Glomerular endothelial cell (primary cell): ENCODE measurements at places on chromosomes 3 and 15. TPM values are rescaled to one million over a fixed set of nuclear protein-coding genes. Genes with fewer than 3 reads are reported as not detected.

Gene C3orf22
- not detected in 2 replicates for total RNA-seq

Gene FETUB
- total RNA-seq = not detected in 2 replicates

Gene CHST13
- not detected in 2 replicates for total RNA-seq

Gene MEIS2
- 103 and 119 TPM in 2 replicates for total RNA-seq

Gene CYP8B1
- total RNA-seq = not detected in 2 replicates

Gene LOXL1
- 35.5 and 37.7 TPM in 2 replicates for total RNA-seq

Gene MINAR1
- 0.29 and 1.5 TPM in 2 replicates for total RNA-seq

Gene EFCC1
- 1.8 and 3.0 TPM in 2 replicates for total RNA-seq

Gene CMTM7
- 83.0 and 104 TPM in 2 replicates for total RNA-seq

Gene DNAJA4
- total RNA-seq = 10.2 and 12.2 TPM in 2 replicates

Gene SLC28A1
- total RNA-seq = not detected in 2 replicates

Gene WDR93
- total RNA-seq = not detected in 2 replicates

Gene PIERCE2
- 0.29 and 2.0 TPM in 2 replicates for total RNA-seq

- DNase-seq = no peak
Measured at GRCh38 chr3:127736801-127737539, 64.2 kb downstream of the ABTB1 start.

DNA sequence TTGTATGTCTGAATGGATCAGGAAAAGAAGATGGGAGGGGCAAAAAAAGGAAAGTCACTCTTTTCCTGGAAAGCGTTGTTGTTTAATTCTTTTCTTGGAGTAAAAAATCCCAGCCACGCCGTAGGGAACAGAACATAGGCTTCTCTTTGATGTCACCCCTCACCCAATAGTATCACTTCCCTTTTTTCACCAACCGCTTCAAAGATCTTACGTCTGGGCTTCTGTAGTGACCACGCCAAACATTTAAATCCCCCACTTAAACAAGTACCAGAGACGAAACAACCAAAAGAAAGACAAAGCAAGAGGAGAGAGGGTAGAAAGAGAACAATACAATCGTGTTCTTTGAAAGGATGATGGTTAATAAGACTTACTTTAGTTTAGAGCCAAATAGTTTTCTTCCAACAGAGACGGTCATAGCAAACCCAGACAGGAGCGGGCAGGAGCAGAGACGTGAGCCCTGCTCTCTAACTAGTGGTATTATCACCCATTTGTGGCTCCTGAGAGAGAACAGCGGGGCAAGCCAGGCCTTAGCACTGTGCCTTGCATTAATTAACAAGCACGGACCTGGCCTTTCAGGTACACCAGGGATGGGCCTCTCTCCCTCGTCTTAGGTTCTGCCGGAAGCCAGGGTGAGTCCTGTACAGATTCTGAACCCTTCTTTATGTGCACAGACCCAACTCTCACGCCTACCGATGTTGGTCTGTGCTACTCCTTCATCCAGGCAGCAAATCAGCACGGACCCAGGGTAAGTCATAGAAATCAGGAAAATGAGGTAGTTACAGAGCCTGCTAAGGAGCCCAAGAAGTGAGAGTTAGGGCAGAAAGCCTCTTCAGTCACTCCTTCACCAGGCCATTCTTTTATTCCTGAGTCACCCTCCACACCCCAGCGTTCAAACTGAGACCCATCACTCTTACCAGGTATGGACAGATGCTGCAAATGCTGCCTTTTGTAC, 28.2 kb upstream of the BCL6 start:
- DNase-seq = no peak

GRCh38 chr3:160784853-160785252, 28.8 kb downstream of the PPM1L start:
- DNase-seq = no peak

- no peak for DNase-seq
Measured at GRCh38 chr3:45992821-45993221, 2.8 kb downstream of the FYCO1 start.

DNA sequence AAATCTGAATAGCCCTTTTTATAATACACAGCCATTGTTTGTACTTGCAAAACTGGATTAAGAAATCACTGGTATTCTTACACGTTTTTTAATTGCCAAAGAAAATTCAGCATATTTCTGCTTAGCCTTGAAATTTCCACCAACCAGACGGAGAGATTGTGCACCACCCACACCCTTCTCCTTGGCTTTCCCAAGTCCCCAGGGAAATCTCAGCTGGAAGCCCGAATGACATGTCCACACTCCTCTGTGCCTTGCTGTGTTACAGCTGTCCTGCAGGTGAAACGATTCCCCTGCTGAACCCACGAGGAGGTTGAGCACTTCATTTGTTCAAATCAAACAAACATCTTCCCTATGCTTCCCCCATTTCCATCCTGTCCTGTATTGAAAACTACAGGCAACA, 49.6 kb upstream of the PPARG start:
- no peak for DNase-seq

- no peak for DNase-seq
Measured at GRCh38 chr15:44308889-44309288, 20.4 kb downstream of the GOLM2 start.

- DNase-seq = no peak
Measured at GRCh38 chr3:17260257-17260656, 375.5 kb downstream of the PLCL2 start.

DNA sequence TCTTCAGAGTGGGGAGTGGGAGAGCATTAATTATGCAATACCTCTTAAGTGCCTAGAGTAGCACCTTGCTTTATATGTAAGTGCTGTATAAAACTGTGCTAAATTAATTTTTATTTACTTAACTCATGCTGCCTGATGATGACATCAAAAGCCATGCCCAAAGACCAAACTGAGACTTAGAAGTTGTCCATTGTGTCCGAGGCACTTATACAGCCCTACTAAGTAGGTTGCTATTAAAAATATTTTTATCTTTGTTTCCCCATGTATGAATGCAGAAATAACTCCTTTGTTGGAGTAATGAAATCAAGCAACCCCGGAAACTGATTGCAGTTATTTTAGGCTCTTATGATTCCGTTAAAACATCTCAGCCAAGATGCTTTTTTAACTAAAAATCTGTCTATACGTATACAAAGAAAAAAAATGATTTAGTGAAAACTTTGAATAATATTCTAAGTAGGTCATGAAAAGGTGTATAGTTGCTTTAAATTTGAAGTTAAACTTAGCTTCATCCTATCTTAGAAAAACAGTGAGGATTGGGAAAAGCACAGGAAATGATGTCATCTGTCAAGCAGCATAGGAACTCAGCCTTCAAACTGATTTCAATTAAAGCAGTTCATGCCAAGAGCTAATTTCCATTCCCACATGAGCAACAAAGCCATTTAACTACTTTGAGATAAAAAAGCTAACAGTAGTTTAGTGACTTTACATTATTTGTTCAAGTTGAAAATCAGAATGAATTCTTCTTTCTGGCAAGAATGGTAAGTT, 43.0 kb downstream of the FBN1 start:
- no peak for DNase-seq

- no peak for DNase-seq
Measured at GRCh38 chr3:120407508-120408287, 43.1 kb downstream of the FSTL1 start.

- no peak for DNase-seq
Measured at GRCh38 chr3:107346564-107346963, 30.7 kb upstream of the CCDC54 start.

DNA sequence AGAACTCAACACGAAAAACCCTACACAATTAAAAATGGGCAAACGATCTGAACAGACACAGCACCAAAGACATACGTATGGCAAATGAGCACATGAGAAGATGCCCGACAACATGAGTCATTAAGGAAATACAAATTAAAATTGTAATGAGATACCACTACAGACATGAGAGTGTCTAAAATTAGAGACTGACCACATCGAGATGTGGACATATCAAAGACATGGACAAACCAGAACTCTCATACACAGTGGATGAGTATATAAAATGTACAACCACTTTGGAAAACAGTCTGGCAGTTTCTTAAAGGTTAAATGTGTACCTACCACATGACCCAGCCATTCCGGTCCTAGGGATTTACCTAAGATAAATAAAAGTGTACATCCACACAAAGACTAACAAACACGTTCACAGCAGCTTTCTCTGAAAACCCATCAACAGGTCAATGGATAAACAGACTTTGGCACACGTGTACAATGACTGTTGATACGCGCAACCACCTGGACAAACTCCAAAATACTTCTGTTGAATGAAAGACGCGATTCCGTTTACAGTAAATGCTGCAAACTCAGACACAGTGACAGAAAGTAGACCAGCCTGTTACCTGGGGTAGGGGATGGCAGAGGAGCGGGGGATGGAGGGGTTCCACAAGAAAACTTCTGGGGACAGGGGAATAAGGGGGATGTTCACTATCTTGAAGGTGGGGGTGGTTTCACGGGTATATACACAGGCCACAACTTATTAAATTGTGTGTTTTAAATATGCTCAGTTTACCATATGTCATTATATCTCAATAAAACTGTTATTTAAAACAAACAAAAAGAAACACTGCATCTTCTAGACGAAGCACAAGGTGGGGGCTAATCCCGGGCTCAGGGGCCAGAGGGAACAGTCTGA, 2.1 kb downstream of the TNK2 start:
- DNase-seq = no peak

- DNase-seq = no peak
Measured at GRCh38 chr15:60004009-60004845, at the start of gene FOXB1. FOXB1 (plus strand) TSS chr15:60004311; CDS start chr15:60004964, 653 bp downstream.

GRCh38 chr3:168124291-168124690, 28.6 kb upstream of the GOLIM4 start:
- no peak for DNase-seq

- DNase-seq = no peak
Measured at GRCh38 chr15:70029297-70029701, 68.4 kb downstream of the TLE3 start.

DNA sequence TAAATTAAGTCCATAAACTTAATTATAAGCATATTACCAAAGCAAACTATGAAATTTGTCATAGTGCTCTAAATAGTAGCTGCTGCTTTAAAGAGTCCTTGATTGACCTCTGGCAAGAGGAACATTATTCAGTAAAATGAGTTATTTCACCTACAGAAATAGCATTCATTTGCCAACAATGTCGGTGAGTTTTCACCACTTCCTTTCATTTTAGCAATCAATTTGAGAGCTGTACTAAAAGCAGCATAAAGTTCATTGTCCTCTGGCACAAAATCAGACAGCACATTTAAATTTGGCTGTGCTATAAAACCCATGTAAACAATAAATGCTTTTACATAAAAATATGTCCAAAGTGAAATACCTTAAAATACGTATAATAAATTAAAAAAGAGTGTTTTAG, 1515.7 kb downstream of the SI start:
- no peak for DNase-seq

DNA sequence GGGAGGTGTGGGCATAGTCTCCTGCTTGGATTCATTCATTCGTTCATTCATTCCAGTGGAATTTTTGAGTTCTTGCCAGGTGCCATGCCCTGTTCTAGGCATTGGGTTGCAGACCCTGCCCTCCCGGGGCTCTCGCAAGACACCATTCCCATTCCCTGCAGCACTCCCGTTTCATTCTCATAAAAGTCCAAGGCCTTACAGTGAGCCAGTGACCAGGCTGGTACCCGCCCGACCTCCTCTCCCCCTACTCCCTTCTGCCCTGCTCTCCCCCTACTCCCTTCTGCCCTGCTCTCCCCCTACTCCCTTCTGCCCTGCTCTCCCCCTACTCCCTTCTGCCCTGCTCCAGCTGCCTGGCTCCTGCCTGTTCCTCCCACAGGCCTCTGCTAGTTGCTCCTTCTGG, 41.9 kb downstream of the AMOTL2 start:
- DNase-seq = no peak

DNA sequence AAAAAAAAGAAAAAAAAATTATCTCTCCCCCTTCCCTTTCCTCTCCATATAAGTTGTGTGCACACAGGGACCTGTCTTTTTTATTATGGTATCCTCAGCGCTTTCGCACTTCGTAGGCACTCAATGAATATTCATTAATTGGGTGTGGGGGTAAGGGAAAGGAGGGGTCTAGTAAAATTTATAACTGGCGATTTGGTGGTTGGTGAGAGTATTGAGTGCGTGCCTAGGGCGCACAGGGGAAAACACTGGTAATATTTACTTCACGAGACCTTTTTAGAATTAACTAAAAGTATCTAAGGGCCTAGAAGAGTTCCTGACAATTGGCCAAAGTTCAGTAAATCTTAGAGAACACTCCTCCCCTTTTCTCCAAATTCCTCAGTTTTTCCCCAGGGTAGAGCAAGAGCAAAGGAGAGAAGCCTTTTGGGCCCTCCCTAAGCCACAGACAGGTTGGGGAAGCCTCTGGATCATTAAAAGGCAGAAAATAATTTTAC, 25.7 kb downstream of the TYRO3 start:
- no peak for DNase-seq

DNA sequence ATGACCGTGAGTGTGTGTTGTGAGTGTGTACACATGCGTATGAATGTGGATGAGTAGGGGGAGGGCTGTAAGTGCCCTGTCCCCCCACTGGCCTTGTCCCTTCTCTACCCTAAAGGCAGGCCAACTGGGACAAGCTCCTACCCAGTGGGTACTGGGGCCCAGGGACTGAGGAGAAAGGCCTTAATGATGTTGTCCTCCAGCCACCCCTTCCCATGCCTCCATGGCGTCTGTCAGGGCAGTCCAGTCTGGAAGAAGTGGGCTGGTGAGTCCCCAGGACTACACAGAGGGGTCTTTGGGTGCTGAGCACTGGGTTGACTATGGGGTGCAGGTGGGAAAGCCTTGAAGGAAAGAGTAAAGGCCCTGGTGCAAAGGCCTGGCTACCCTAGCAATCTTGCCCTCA, 16.9 kb upstream of the CORO2B start:
- DNase-seq = no peak

GRCh38 chr3:72618739-72619138, 229.5 kb downstream of the SHQ1 start:
- no peak for DNase-seq

DNA sequence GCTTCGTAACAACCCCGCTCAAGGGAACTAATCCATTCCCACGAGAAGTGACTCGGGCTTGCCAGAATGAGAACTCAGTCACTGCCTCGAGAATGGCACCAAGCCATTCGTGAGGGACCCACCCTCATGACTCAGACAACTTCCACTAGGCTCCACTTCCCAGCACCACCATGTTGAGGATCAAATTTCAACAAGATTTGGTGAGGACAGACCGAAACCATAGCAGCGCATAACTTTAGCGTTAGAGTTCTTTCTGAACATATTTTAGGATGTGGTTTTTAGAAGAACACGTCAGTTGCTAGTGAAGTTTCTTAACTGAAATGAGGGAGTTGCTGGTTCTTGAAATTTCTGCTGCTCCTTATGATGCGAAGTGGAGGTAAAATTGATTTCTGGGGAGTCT, 13.5 kb downstream of the PTPRG start:
- DNase-seq = no peak

DNA sequence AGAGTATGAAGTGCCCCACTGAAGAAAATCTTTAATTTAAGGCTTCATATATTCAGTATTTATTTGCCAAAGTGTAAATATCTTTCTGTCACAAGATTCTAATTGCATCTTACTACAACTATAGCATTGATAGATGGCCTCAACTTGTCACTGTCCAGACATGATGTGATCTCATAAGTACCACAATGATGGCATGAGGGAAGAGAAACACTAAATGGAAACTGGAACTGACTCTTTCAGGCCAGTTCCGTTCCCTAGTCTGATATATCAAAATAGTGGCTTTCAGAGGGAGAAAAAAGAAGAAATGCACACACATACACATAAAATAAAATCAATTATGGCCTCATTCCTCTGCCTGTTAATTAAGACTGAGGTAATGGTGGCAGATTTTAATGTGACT, 615.7 kb downstream of the TBL1XR1 start:
- DNase-seq = no peak
